Thyroid gland (tissue), 4 donors: ENCODE measurements at places on chromosomes 12 and 14. TPM values are rescaled to one million over a fixed set of nuclear protein-coding genes. Genes with fewer than 3 reads are reported as not detected.

- no peaks in the 10 kb centered on the region for H3K4me1 ChIP-seq
- no peak for DNase-seq
- no peak overlapping the region for H3K27ac ChIP-seq
- H3K27me3 ChIP-seq = no peaks in the 10 kb centered on the region
Observed at GRCh38 chr12:19710811-19711793, 271.8 kb downstream of the AEBP2 start.

DNA sequence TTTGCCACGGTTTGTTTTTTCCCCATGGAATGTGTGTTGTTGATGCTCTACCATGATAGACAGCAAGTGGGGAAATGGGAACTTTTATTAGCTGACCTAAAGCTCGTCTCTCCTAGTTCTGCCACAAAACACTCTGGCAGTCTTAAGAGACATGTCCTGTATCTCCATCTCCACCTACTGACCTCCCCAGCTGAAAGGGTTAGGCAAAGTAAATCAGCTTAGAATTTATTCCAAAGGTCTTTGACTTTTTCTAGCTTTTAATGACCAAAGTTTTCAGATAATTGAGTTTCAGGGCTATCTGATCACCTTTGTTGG, 9.4 kb upstream of the ADIPOR2 start:
- H3K27ac ChIP-seq = no peak overlapping the region
- DNase-seq = no peak
- H3K27me3 ChIP-seq = no peaks in the 10 kb centered on the region
- no peaks in the 10 kb centered on the region for H3K4me1 ChIP-seq

GRCh38 chr14:72128629-72129028, 196.4 kb downstream of the RGS6 start:
- no peak for DNase-seq
- H3K4me3 ChIP-seq = no peak overlapping the region
- no peak overlapping the region for H3K27ac ChIP-seq

DNA sequence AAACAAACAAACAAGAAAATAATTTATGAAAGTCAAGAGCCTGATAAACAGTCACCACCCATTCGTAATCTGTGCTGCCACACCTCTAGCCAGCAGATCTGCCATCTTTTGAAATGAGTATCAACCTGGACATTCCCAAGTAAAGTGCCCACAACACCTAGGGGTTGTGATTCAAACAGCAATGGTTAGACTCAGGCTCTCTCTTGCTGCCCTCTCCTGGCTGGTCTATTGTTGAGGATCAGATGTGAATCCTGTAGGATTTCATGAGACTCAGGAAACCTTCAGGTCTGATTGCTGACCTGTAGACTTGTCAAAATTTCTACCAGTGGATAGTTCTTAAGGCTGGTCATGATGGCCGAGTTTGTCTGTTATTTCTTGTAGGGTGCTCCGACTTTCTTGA, 26.8 kb downstream of the DGLUCY start:
- no peak overlapping the region for H3K4me3 ChIP-seq
- peak overlapping the region; percentile 33 for H3K27ac ChIP-seq
- no peak for DNase-seq
- peaks cover 17% of the 10 kb centered on the region for H3K4me1 ChIP-seq
- H3K36me3 ChIP-seq = peaks cover 4% of the 10 kb centered on the region

- peak; percentile 70 for DNase-seq
- no peak overlapping the region for H3K4me3 ChIP-seq
- no peaks in the 10 kb centered on the region for H3K36me3 ChIP-seq
- no peaks in the 10 kb centered on the region for H3K27me3 ChIP-seq
- H3K27ac ChIP-seq = no peak overlapping the region
Observed at GRCh38 chr12:25276199-25276937, 25.6 kb upstream of the KRAS start.

DNA sequence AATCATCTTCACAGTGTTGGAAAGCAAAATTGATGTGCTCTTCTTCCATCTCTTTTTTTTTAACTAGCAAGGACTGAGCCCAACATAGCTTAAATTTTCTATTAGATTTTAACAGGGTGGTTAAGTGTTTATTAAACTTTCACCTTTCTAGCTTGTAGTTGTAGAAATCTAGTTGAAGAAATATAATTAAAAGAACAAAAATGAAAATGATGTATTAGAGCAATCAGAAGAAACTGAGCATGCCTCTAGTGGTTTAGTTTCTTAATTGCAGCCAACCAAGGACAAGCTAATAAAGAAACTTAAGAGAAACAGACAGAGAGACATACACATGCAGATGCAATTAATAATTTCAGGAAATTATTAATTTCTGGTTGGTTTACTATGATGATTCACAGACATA, 673.0 kb upstream of the LMO3 start:
- H3K36me3 ChIP-seq = no peaks in the 10 kb centered on the region
- no peaks in the 10 kb centered on the region for H3K4me1 ChIP-seq
- no peak overlapping the region for H3K27ac ChIP-seq
- H3K4me3 ChIP-seq = no peak overlapping the region

- H3K27me3 ChIP-seq = no peaks in the 10 kb centered on the region
- H3K36me3 ChIP-seq = no peaks in the 10 kb centered on the region
- peaks cover 15% of the 10 kb centered on the region for H3K4me1 ChIP-seq
- no peak overlapping the region for H3K4me3 ChIP-seq
Observed at GRCh38 chr12:123237646-123238329, 4.6 kb downstream of the MTRFR start.

DNA sequence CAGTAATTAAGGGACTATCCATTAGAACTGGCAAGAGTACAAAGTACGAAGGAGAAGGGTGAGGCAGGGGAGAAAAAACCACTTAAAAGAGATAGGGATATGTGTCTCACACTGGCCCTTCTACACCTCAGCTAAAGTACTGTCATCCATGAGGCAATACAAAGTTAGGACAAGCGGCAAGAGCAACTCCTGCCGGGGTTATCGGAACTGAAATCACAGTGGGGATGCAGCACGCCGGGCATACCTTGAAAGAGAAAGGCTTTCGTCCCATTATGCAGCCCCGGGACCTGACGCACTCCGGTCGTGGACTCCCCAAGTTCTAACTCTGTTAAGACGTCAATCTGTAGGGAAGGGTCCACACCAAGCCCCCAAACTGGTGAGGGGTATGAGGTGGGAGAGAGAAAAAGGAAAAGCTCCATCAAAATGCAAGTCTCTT, 1.1 kb downstream of the NELL2 start:
- no peaks in the 10 kb centered on the region for H3K36me3 ChIP-seq
- H3K4me3 ChIP-seq = peak overlapping the region; percentile 35
- peaks cover 13% of the 10 kb centered on the region for H3K4me1 ChIP-seq
- no peak overlapping the region for H3K27ac ChIP-seq

GRCh38 chr12:70468741-70469140, 102.7 kb downstream of the KCNMB4 start:
- no peak overlapping the region for H3K4me3 ChIP-seq
- H3K27ac ChIP-seq = no peak overlapping the region
- no peaks in the 10 kb centered on the region for H3K27me3 ChIP-seq
- no peak for DNase-seq
- H3K4me1 ChIP-seq = no peaks in the 10 kb centered on the region

GRCh38 chr14:25887251-25887878, 710.5 kb downstream of the NOVA1 start:
- no peaks in the 10 kb centered on the region for H3K36me3 ChIP-seq
- no peaks in the 10 kb centered on the region for H3K27me3 ChIP-seq
- H3K4me1 ChIP-seq = no peaks in the 10 kb centered on the region
- no peak for DNase-seq

- H3K27me3 ChIP-seq = no peaks in the 10 kb centered on the region
- H3K36me3 ChIP-seq = no peaks in the 10 kb centered on the region
- DNase-seq = no peak
Observed at GRCh38 chr12:113445544-113446171, 23.5 kb downstream of the SDSL start.

DNA sequence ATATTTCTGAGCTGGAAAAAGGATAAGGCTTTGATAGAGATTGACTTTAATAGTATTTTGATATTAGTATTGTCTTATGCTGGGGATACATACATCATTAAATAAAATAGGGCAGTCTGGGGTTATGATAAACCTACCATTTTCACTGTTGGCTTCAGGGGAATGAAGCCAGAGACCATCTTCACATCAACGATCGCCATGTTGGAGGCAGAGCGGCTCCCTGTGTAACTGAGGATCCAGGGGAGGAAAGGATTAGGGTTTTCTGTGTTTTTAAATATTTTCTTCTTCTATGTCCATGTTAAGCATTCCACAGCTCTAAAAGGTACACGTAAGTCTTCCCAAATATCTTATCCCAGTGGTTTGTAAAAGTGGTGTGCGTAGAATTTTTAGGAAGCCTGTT, 45.4 kb downstream of the A2M start:
- H3K27ac ChIP-seq = no peak overlapping the region
- no peak overlapping the region for H3K4me3 ChIP-seq
- peaks cover 29% of the 10 kb centered on the region for H3K36me3 ChIP-seq
- H3K27me3 ChIP-seq = no peaks in the 10 kb centered on the region

- no peak for DNase-seq
- no peaks in the 10 kb centered on the region for H3K4me1 ChIP-seq
- H3K27ac ChIP-seq = no peak overlapping the region
- no peak overlapping the region for H3K4me3 ChIP-seq
Observed at GRCh38 chr12:43692064-43692463, 66.5 kb downstream of the PUS7L start.

DNA sequence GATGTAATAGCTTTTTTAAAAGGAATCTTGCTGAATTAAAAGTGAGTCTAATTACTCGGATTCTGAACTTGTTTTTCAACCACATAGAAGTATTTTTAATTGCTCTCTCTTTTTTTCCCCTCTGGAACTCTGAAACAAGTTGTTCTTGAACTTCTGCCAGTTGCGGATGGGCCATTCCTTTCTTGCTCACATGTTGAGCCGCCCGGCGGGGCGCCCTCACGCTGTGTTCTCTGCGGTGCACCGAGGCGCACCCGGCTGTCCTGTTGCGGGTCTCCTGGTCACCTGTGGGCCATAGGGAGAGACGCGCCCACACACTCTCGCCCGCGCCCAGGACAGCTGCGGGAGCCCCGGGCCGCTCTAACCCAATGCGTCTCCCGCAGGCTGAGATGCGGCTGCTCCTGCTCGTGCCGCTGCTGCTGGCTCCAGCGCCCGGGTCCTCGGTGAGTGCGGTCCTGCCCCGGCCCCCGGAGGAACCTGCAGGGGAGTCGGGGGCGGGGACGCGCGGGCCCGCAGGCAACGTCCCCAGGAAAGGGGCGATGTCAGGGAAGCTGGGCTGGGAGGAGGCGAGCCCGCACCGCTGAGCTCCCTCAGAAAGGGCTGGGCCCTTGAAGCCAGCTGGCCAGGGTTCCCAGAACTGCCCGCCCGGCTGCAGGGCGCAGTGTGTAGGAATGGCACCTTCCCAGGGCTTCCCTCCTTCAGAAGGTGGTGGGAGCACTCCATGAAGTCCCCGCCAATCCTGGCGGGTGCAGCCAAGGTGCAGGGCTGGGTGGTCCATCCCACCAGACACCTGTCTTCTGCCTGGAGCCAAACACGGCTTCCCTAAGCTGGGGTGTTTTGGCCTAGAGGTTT, 2.3 kb downstream of the PAPLN start:
- no peaks in the 10 kb centered on the region for H3K36me3 ChIP-seq
- no peak overlapping the region for H3K27ac ChIP-seq
- peak; percentile 86 for DNase-seq
- H3K4me3 ChIP-seq = peak overlapping the region; percentile 33

DNA sequence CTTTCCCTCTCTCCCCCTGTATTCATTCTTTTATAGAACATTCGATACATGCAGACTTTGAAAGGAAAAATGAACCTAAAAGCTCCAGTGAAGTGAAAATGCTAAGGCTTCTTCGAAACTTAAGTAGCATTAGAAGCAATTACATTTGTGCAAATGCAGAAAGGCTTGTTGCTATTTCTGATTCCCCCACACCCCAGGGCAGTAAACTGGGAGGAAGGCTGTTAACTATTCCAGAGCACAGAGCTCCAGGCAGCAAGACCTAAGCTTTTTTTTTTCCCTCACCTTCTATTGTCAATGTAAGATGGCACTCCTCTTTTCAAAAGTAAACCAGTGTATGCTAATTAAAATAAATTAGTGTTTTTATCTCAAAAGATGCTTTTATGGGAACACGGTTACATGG, 448.9 kb upstream of the TBX3 start:
- H3K36me3 ChIP-seq = no peaks in the 10 kb centered on the region
- H3K4me3 ChIP-seq = no peak overlapping the region
- H3K27ac ChIP-seq = no peak overlapping the region
- H3K4me1 ChIP-seq = peaks cover 6% of the 10 kb centered on the region

DNA sequence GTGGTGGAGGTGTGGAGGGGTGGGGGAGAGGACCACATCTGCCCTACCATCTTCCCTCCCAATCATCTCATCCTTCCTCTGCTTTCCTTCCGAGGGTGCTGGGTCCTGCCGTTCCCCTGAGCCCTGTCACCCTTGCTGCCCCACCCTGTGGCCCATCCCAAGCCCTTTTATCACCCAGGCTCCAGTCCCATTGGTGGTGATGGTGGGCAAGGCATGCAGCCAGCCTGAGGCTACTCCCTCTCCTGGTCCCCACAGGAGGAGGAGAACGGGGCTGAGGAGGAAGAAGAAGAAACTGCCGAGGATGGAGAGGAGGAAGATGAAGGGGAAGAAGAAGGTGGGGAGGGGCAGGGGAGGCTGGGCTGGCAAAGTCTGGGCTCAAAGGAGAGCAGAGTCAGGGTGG, 2.7 kb upstream of the LAG3 start:
- peaks cover 24% of the 10 kb centered on the region for H3K4me1 ChIP-seq
- H3K27ac ChIP-seq = no peak overlapping the region
- H3K27me3 ChIP-seq = no peaks in the 10 kb centered on the region
- no peak for DNase-seq

DNA sequence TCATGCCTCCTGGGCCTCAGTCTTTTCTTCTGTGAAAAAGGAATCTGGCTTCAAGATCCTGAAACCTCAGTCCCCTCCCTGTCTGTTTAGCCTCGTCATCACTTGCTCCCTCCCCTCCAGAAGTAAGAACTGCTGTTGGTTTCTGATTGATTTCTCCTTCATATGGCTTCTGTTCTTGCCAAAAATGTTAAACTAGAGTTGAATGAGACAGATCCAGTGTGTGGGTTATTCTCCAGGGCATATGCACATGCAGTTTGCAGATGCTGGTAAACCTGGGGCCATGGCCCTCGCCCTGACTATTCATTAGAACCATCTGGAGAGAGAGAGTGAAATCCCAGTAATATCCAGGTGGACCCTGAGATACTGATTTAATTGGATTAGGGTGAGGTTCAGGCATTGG, 175.1 kb downstream of the TMEM132C start:
- H3K4me3 ChIP-seq = no peak overlapping the region
- no peaks in the 10 kb centered on the region for H3K4me1 ChIP-seq
- no peaks in the 10 kb centered on the region for H3K27me3 ChIP-seq
- no peaks in the 10 kb centered on the region for H3K36me3 ChIP-seq
- DNase-seq = no peak

DNA sequence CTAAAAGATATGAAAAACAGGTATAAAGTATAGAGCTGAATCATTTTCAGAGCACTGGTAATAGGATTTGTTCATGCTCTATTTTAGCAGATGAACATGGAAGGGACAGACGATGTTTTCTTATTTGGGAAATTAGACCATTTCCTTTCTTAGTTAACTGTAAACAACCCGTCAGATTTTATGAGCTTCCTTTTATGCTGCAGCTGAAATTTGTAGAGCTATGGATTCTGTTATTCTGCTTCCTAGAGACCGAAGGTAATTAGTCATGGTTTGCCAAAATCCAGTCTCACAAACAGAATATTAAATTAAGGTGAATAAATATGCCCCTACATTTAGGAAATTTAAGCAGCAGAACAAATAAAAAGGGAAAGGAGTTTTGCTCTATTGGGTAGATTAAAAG, 180.2 kb upstream of the SYT1 start:
- no peaks in the 10 kb centered on the region for H3K36me3 ChIP-seq
- H3K4me1 ChIP-seq = no peaks in the 10 kb centered on the region
- H3K27ac ChIP-seq = no peak overlapping the region
- no peaks in the 10 kb centered on the region for H3K27me3 ChIP-seq

The CD69 gene
- total RNA-seq = 5.0 TPM

The CCDC177 gene
- not detected for total RNA-seq
